Panc1 (cell line): ENCODE measurements at places on chromosomes 12 and 14.

- DNase-seq, result no peak
Measured at GRCh38 chr12:76312315-76312714, 35.9 kb downstream of the BBS10 start.

- DNase-seq, result no peak
Measured at GRCh38 chr12:24600551-24600950, 348.4 kb downstream of the BCAT1 start.

DNA sequence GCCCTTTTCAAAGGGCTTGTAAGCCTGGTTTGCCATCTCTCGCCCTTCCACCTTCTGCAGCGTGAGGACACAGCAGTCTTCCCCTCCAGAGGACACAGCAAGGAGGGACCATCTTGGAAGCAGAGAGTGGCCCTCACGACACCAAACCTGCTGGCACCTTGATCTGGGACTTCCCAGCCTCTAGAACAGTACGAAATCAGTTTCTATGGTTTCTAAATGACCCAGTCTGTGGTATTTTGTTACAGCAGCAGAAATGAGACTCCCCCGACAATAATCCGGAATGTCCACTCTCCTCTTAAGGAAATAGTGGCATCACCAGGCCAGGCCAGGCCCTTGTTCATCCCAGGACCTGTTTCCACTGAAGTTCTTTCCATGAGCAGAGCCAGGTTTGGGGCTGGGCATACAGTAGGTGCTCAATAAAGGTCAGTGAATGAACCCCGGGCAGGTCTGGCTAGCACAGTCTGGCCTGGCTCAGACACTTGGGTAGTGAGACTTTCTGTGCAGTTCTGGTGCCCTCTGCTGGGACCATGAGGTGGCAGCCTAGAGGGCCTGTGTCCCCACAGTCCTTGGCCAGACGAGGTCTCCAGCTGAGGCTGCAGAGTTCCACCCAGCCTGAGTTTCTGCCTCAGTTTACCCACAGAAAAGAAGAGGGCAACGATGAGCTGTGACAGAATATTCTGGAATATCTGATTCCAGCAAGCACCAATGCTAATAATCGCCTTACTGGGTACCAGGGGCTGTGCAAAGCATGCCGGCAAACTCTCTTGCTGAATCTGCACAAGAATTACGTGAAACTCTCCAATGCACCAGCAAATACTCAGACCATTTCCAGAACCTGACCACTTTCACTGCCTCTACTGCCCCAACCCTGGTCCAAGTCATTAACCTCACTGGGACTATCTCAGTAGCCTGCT, 14.0 kb downstream of the ABCB9 start:
- DNase-seq, result no peak

DNA sequence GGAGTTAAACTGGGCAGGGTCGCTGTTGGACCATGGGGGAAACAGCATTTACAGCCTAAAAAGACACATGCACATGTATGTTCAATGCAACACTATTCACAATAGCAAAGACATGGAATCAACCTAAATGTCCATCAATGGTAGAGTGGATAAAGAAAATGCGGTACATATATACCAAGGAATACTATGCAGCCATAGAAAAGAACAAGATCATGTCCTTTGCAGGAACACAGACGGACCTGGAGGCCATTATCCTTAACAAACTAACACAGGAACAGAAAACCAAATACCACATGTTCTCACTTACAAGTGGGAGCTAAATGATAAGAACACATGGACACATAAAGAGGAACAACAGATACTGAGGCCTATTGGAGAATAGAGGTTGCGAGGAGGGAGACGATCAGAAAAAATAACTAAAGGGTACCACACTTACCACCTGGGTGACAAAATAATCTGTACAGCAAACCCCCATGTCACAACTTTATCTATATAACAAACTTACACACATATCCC, 25.0 kb upstream of the SRP54 start:
- DNase-seq, result no peak

DNA sequence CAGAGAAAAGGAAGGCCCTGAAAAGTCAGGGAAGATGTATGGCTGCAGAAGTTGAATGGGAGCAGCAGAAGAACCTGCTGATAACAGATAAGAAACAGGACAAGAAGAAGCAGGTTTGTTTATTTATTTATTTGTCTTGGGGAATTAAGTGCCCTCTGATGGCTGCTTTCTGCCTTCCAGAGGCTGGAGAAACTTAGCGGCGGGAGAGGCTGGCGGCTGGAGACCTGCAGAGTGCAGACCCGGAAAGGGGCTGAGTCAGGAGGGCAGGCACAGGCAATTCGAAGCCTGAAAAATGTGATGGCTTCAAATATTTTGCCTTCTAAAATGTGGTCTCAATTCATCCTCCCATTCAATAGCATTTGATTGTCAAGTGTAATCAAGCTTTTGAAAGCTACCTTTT, 168.2 kb upstream of the GZMB start:
- no peak for DNase-seq

DNA sequence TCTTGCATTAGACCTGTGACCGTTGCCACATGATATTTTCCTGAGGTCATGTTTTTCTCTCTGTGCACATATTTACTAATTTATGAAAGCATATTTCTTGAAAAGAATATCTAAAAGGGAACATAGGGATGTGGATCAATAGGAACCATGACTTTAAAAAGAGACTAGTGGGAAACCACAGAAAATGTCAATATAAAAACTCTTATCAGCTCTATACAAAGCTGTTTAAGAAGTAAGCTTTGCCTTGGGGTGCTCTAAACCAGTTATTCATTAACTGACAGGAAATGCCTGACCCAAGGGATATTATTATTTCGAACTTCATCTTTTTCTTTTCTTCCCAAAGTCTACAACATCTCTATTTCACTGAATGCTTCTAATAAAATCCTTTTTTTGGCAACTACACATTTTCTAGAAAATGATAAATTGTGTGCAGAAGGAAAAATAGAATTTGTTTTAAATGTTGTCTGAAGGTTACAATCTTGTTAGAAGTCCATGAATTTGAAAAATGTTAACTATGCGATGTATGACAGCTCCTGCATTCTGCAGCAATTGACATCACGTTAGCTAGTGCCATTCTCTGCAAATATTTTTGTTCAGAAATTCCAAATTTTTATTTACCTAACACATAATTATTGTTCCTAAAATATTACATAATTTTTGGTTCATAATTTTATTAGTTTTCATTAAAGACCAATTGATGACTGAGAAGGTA, 345.0 kb downstream of the SLC16A7 start:
- no peak for DNase-seq

GRCh38 chr14:31930493-31931240, 146.4 kb upstream of the ARHGAP5 start:
- DNase-seq, result no peak

DNA sequence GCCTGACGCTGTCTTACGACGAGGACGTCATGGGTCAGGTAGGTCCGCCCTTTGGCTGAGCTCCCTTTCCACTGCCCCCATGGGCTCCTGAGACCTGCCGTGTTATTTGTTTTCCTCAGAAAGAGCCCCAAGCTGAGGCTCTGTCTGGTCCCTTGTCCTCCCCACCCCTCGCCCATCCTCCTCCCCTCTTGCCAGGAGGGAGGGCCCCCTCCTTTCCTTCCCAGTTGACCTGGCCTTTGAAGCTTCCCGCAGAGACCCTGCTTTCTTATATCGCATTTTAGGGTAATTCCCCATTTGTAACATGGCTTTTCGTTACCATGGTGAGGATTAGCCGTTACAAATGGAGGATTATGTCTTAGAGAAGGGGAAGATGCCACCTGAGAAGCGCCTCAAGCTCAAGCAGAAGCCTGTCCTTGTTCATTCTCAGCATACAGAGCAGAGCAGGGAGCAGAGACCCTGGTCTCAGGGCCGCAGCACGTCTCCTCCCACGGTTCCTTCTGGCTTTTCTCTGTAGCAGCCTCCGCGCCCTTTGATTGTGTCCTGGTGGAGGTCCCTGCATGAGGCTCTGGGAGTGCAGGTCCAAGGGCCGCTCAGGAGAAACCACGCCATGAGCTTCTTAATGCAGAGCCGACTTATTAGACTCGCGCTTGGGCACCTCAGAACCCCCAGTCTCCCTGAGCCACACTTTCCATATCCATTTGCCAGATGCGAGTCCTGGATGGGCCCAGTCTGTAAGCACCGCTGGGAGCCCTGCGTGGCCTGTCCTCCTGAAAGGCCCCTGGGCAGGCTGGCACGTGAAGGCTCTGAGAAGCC, 47.2 kb downstream of the UBE3B start:
- no peak for DNase-seq
